SK-N-DZ (cell line): ENCODE measurements at places on chromosomes 4 and X.

DNA sequence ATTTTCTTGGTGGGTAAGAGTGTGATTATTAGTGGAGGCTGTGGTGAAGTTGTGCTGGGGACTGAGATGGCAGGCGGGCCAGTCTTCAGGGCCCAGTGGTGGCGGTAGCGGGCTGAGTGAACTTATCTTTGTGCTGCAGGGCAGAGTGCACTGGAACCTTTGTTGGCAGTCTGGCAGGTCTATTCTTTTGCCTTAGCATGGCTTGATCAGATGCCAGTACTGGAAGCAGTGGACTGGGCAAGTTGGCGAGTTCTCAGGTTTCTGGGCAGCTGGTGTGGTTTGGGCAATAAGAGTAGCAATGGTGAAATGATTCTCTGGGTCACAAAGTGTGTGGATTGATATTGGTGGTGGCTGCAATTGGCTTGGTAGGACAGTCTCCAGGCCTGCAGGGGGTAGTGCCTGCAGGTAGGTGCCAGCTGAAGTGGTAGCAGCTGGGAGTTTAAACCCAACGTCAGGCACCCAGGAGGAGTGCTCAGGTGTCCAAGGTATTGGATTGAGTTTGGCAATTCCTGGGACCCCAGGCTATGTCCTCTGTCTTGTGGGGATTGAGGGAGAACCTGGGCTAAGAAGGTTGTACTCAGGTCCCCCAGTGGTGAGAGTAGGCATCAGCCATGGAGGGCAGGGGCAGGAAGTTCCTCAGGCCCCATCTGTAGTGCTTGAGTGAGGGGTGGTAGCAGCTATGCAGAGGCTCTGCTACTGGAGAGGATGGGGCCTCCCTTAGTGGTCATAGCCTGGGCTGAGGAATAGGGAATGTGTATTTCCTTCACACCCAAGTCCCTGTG is 34.9 kb upstream of the SLC25A14 start:
- DNase-seq, result no peak

- peak; percentile 4 for DNase-seq
Observed at GRCh38 chr4:126937342-126937741, 695.4 kb upstream of the INTU start.

DNA sequence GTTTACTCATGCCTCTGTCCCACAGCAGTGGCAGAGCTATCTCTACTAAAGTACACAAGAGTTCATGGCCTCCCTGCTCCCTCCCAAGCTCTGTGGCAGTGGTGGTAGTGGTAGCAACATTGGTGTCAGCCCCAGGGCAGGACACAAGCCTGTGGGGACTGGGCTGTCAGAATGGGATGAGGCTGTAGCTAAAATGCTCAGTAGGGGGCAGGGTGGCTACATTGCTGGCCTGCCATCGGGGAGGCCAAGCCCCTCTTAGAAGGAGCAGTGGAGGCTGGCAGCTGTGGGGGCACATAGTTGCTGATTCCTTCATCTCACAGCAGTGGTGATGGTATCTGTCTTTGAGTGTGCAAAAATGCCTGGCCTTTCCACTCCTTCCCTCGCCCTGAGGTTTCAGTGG is 461.7 kb downstream of the PCDH18 start:
- DNase-seq, result no peak

GRCh38 chr4:140004549-140004895 is 149.5 kb downstream of the MAML3 start:
- peak; percentile 45 for DNase-seq

- DNase-seq, result no peak
Observed at GRCh38 chrX:77640702-77641101, 145.3 kb downstream of the ATRX start.

DNA sequence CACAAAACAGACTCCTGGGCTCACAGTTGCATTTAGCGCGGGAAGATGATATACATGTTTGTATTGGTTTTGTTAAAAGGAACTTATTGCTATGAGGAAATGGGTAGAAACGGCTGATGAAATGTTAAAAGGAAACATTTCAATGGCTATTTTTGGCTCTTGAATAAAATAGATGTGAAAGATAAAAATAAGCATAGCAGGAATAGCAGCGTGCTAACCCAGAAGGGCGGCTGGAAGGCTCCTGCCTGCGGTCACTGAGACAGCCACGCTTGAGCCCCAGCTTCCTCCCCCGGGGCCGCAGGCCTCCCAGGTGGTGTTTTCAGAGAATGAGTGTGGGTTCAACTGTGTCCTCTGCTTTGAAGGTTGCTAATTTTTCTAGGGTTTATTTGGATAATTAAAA is 35.0 kb upstream of the CLCN4 start:
- no peak for DNase-seq

- no peak for DNase-seq
Observed at GRCh38 chrX:100600758-100601157, 16.0 kb downstream of the TNMD start.

DNA sequence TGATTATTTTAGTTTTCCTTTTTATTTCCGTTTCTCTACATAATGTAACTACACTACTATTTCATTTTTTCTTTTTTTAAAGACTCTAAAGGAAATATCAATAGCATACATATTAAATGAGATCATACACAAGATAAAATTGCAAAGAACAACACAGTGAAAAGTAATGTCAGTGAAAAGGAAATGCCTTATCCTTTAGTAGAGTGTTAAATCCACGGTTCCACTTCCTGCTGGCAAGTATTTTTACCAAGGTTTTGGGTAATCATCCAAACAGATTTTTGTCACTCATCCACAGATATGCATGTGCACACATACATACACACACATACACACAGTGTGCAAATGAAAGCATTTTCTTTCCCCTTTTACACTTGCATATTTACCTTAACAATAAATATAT is 548.9 kb downstream of the PPP4R3C start:
- no peak for DNase-seq
